Left lung (tissue), 14 donors: ENCODE measurements at places on chromosomes 1 and 21. TPM values are rescaled to one million over a fixed set of nuclear protein-coding genes. Genes with fewer than 3 reads are reported as not detected.
A peak's percentile ranks its signal among the peaks of the same experiment; 100 is the strongest.

GRCh38 chr1:43449708-43450069, 4.0 kb downstream of the HYI start:
- no peak for DNase-seq

GRCh38 chr1:160437432-160438316, 37.3 kb downstream of the VANGL2 start:
- no peak for DNase-seq

Gene TSTD1
- total RNA-seq = 73.5 TPM

GRCh38 chr1:66351913-66352312, 182.0 kb upstream of the SGIP1 start:
- DNase-seq = no peak

GRCh38 chr21:36504067-36505058, 24.4 kb upstream of the CLDN14 start:
- peak; percentile 72 for DNase-seq

DNA sequence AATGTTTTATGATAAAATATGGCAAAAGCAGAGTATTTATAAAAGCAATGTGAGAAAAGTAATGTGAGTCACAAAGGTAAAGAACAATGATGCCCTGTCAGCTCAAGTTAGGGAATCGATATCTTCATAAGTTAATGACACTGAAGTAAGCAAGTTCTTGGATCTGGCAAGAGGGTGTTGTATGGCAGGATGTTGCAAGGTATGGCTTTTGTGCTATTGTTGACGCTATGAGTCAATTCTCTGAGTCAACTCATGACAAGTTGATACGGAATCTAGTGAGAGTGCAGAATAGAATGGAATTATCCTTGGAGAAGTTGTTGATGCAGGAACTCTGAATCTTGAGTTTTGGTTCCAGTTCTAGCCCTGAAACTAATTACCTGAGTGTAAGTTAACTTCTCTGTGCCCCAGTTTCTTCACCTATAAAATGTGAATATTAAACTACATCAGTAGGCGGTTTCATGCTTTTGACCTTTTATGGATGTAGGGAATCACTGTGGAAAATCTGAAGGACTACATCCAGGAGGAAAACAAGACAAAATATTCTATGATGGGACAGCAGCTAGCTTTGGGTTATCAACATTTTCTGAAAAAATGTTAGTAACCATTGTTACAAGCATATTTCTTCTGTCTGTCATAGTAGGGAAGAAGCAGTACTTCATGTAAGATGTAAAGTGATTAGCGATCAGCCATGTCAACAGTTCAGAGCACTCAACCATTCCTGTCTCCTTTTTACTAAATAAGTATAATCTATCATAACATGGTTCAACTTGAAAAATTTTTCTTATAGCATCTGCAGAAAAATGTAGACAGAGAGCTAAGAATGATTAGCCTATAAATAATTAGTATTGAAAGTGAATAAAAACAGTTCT, 96.9 kb downstream of the ATP6V1G3 start:
- DNase-seq = no peak

Gene IL23R
- total RNA-seq = 0.31 TPM

DNA sequence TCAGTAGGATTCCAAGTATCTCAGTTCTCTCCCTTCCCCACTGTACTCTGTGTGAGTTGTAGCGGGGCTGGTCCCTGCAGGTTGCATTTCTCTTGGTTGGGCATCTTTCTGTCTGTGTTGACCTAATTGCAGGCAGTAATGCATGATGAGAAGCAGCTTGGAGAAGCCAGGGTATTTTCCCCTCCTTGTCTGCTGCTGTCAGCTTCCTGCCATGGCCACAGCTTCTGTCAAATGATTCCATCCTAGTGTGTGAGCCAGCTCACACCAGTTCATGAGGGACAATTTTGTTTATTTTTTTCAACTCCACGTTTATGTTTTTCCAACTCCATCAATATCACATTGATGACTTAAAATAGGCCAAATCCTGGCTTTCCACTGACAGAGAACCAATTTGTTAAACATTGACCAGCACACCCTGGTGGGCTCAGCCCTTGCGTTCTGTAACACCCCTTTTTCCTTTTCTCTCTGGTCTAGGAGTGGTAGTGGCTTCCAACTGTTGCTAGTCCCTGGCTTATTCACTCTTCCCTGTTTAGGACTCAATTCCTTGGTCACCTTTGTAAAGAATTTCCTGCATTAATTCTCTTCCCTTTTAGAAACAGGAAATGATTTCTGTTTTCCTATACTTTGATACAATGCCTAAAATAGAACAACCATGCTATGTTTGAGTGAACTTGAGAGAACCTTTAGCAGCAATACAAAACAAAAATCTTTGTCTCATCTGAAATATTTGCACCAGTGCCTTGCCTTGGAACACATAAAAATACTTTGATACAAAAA, 44.9 kb upstream of the APOBEC4 start:
- no peak for DNase-seq

Gene FMO4
- 4.8 TPM for total RNA-seq

DNA sequence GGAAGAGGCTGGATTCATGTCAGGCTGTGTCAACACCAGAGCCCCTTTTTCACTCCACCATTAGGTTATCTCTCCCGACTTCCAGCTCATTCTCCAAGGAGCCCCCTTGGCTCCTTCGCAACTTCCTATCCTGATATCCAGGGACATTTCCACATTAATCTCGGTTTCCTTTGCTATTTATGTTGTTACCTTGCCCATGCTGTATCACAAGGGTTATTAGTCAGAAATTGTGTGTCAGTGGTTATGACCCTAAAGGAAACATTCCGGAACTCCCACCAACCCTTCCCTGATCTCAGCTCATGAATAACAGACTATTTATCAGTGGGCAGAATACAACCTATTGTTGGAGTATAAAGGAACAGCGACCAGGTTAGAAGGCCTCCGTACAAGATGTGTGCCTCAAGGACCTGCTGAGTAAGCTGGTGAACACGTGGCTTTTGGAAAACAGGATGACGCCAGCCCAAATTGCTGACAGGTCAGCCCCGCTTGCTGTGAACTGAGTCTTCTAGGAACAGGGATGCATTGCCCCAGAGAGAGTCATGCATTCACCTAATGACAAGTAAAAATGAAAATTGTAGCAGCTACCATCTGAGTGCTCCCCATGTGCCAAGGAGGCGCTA, 121.5 kb downstream of the PLPP3 start:
- no peak for DNase-seq

DNA sequence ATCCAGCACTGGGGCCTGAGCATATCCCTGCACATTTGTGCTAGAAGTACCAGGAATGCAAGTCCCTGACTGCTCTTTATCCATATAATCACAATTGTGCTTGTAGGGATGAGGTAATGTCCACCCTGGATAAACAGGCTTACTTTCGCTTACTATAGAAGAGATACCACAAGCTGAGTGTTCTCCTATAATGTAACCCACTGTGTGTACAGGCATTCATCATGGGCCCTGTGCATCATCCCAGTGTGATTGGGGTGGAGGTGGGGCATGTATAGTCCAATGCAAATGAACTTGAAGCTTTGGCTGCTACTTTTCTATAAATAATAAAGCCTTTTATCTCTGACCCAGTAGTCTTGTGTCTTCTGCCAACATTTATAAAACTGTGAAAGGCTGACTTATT, 69.3 kb downstream of the MAN1A2 start:
- DNase-seq = no peak

Gene MYOM3
- 0.52 TPM for total RNA-seq

DNA sequence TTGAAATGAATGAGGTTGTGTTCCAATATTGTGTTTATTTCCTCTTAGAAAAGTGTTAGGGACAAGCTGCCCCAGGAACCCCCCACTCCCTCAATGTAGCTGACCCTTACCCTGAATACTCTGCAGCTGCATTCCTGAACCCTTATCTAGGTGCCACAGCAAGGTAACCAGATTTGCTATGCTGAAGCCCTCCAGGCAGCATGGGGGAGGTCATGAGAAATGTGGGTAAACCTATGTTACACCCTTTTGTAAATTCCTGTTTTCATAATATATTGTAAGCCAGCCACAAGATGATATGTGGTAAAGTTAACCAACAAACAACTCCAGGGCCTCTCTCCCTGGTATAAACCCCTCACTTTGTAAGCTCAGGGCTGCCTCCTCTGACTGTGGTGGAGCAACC, 27.8 kb upstream of the CLDN8 start:
- no peak for DNase-seq

Gene TTLL10
- total RNA-seq = 0.17 TPM

Gene ADGRB2
- total RNA-seq = 6.4 TPM

Gene KCNQ4
- 0.92 TPM for total RNA-seq

Gene FLG2
- total RNA-seq = not detected

- no peak for DNase-seq
Measured at GRCh38 chr1:90675161-90675847, 41.8 kb downstream of the BARHL2 start.

- DNase-seq = no peak
Measured at GRCh38 chr1:47894410-47895278, 102.5 kb downstream of the TRABD2B start.

DNA sequence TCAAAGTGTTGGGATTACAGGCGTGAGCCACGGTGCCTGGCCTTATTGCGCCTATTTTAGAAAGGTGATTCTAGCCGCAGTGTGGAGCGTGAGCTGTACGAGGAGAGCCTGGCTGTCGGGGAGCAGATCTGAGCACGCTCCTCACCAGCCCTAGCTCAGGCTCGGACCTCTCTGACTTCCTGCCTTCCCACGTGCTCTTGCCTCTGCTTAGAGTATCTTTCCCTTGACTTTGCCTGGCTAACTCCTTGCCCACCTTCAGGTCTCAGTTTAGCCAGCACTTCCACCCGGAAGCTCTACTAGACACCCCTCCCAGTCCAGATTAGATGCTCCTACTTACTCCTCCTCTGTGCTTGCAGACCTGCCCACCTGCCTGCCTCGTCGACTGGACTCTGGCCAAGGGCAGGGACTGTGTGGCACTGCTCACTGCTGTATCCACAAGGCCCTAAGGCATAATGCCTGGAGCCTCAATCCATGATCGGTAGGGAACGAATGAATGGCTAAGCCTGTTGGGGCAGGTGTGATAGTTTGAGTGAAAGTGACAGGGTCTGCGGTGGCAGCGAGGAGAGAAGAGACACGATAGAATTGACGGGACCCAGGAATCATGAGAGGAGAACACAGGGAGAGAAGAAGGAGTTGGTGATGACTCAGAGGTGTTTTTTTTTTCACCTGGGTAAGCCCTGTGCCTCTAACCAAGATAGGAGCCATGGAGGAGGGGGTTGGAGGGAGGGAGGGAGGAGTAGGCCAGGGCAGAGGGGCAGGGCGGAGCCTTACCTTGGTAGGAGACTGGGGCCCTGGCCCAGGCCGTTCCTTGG, 28.1 kb upstream of the WASF2 start:
- DNase-seq = no peak

DNA sequence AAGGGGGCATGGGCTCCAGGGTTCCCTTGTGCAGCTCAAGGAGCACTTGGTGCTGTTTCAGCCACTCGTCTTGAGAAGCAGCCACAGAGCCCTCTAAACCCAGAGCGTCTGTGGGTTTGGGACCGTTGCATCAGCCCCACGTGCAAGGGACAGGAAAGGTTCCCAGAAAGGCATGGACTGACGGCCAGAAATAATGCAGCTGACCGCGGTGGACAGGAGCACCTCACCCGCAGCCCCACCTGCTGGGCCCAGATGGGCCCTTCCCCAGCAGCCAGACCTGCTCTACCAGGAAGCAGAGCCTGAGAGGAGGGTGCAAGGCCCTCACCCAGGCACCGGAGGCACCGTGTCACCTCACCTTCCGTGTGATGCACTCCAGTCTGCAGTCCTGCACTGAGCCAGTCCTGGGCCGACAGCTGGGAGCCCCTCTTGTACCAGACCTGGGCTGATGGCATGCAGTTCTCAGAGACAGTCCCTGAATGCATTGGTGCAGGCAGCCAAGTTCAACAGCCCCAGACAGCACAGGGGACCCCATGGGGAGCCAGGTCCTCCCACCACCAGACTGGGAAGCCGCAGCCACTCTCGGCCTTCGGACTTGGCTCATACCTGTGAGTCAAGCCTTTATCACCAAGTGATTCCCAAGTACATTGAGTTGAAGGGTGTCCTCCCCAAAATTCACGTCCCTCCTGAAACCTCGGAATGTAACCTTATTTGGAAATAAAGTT, 4.8 kb upstream of the TFF3 start:
- DNase-seq = no peak

- DNase-seq = peak; percentile 58
Measured at GRCh38 chr1:209576392-209577197, 6.9 kb upstream of the CAMK1G start.

Gene DNALI1
- total RNA-seq = 17.9 TPM

GRCh38 chr1:19710825-19711611, 46.3 kb downstream of the HTR6 start:
- DNase-seq = no peak

DNA sequence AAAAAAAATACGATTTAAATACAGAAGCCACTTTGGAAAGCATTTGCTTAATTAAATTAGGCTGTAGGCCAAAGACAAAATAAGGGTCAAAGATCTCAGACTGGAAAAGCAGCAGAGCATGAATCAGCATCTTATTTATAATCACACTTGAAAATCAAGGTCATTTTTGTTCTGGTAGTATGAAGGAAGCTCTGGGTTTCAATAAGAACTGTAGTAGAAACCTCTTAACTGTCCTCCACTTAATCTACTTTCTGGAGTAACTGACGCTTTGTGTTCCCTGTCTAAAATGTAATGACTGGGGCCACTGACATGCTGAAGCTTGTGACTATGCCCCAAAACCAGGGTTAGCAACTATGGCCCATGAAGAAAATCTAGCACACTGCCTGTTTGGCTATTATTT, 450.7 kb upstream of the ZP4 start:
- DNase-seq = no peak

Gene ADAMTS5
- total RNA-seq = 3.5 TPM

Gene RPTN
- total RNA-seq = not detected

Gene TMPRSS3
- total RNA-seq = 4.8 TPM

GRCh38 chr1:2984399-2985061, 36.7 kb upstream of the ACTRT2 start:
- DNase-seq = no peak

- DNase-seq = no peak
Measured at GRCh38 chr1:56803561-56804156, 15.5 kb downstream of the FYB2 start.

DNA sequence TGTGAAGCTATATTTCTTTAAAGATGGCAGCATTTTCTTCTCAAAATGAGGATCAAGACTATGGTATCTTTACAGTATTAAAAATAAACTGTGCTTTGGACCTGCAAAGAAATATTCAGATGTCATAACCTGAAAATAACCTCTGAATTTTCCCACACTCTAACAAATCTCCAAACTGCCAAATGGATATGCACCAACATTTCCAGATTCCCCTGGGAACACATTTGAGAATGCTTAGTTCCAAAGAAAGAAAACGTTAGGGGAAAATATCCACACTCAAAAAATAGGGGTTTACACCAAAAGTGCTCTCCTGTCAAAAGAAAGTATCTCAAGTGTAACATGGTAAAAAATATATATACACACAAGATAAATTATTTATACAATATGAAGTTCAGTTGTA, 69.1 kb upstream of the ARHGAP29 start:
- no peak for DNase-seq

DNA sequence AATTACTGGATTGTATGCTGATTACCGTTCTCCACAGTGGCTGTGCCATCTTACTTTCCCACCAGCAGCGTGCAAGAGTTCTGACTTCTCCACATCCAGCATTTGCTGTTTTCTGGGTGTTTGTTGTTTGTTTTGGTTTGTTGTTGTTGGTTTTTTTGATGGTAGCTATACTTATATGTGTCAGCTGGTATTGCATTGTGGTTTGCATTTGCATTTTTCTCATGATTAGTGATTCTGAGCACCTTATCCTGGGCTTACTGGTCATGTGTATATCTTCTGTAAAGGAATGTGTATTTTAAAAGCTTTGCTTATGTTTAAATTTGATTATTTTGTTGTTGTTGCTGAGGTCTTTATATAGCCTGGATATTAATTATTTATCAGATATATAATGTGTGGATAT, 66.9 kb upstream of the MAP1LC3C start:
- no peak for DNase-seq

Gene CFHR1
- total RNA-seq = not detected

Gene ZBTB8B
- total RNA-seq = 0.03 TPM

GRCh38 chr1:5108740-5109139, 454.3 kb downstream of the AJAP1 start:
- DNase-seq = no peak
